Sigmoid colon (tissue), 7 donors: ENCODE measurements at places on chromosomes 16 and 17. TPM values are rescaled to one million over a fixed set of nuclear protein-coding genes. Genes with fewer than 3 reads are reported as not detected.

Gene SEZ6L2
- polyA plus RNA-seq = 6.2 TPM

DNA sequence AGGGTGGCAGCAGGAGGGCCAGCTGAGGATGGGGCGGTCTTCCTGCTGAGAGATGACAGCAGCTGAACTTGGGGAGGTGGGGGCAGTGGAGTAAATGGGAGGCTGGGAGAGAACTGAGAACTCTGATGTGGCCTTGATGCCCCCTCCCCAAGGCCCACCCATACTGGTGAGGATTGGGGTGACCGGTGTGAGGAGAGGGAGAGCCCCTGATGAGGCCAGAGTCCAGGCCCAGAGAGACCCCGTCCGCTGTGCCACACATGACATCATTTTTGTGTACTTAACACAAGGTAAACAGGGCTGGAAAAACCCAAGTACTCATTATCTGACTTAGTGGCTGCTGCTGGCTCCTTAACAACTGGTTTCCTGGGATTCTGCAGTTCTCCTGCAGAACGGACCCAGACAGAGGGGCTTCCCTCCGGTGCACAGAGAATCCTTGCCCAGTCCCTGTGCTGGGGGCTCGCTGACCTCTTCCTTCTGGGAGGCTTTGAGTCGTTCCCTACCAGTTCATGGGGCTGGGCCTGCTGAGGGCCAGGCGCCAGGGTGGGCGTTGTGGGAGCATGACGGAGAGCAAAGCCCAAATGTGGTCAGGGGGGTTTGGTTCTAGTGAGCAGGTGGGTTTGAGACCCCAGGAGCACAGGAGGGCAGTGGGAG is 207.6 kb downstream of the RAB11FIP4 start:
- DNase-seq = no peak

Gene FOXJ1
- polyA plus RNA-seq = 0.23 TPM

- no peak for DNase-seq
Observed at GRCh38 chr16:64919929-64920607, 201.8 kb downstream of the CDH11 start.

- DNase-seq = no peak
Observed at GRCh38 chr16:84613408-84614072, 4.3 kb downstream of the COTL1 start.

GRCh38 chr16:9447195-9447551 is 355.7 kb downstream of the HAPSTR1 start:
- peak; percentile 67 for DNase-seq

- peak; percentile 65 for DNase-seq
Observed at GRCh38 chr16:81324808-81325207, 10.0 kb downstream of the GAN start.

Gene TMC6
- polyA plus RNA-seq = 9.0 TPM

Gene NPB
- 0.87 TPM for polyA plus RNA-seq

Gene CCL16
- polyA plus RNA-seq = not detected

- DNase-seq = no peak
Observed at GRCh38 chr17:46876926-46877325, 25.5 kb downstream of the WNT9B start.

DNA sequence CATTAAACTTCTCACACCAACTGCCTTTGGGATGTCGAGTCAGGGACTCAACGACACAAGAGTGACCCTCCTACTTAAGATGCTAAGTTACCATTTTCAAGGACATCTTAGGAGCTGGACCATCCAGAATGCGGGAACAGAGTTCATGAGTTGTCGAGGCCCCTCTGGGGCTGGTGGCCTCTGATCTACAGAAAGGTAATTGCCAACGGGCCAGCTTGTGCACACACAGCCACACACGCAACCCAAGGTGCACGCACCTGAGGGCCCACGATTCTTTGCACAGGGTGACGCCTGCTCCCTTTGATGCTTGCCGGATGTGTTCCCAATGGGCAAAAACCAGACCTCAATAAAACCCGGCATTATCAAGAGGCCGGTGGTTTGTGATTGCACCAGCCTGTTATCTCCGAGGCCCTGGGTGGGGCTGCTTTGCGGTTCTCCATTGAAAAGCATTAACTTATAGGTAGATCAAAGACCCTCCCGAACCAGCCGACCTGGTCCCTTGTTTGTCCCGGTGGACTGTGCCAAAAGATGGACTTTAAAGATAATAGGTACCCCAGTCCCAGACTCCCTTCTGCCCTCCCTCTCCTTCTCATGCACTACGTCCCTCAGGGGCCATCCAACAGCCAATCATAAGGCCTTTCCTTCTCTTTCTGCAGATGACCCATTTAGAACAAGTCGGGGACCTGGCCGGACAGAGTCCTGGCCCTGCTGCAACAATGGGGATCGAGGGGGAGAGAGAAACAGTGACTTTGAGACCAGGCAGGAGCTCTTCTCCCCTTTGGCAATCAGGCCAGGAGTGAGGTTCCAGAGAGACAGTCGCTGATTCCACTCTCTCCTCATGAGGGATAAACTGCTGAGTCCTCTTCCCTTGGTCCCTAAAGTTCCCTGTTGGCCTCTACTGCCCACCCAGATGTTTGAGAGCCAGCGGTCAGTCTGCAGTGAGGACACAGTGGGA is 292.5 kb downstream of the SOX9 start:
- no peak for DNase-seq

GRCh38 chr17:61247439-61247838 is 152.2 kb upstream of the TBX2 start:
- no peak for DNase-seq

DNA sequence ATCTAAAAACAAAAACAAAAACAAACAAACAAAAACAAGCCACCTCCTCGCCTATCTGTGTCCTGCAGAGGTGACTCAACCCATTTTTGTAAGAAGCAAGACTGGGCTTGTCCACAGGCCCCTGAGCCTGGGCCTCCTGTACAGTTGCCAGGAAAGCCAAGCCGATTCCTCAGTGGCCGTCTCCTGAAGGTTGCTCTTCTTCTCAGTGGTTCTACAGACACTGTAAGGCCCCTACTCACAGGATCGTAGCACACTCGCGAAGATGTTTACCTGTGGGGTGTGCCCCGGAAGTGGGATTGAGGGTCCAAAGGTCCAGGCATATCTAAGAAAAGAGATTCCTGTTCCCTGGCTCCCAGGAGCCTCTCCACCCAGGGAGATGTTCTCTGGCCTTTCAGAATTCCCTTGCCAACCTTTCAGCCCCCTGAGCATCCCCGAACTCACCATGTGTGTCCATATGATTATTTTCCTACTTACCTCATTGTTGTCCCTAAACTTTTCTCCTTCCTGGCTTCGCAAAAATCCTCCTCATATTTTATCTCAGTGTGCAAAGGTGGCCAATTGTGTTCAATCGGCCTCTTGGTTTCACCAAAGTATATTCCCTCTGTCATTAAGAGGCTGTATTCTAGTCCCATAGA is 7.5 kb upstream of the CES3 start:
- DNase-seq = no peak
